ENCODE measurements at places on chromosomes 16 and 17. TPM values are rescaled to one million over a fixed set of nuclear protein-coding genes. Genes with fewer than 3 reads are reported as not detected.

MYLK3 gene
- total RNA-seq, result 0.94 TPM

TMEM98 gene
- 64.2 TPM for total RNA-seq

SHCBP1 gene
- total RNA-seq, result 2.5 TPM

KRT27 gene
- total RNA-seq, result not detected

LDHD gene
- 1.6 TPM for total RNA-seq

PPP4C gene
- total RNA-seq, result 60.4 TPM

APOBR gene
- total RNA-seq, result 0.31 TPM

LITAFD gene
- total RNA-seq, result not detected

TM4SF5 gene
- not detected for total RNA-seq

SLC5A10 gene
- total RNA-seq, result not detected

KRTAP4-1 gene
- total RNA-seq, result not detected

KIF2B gene
- total RNA-seq, result not detected
